Esophagus mucosa (tissue), 1 donor: ENCODE measurements at places on chromosomes 4 and X.

GRCh38 chr4:169902658-169903345 is 123.4 kb downstream of the MFAP3L start:
- no peak for ATAC-seq

GRCh38 chrX:49155243-49155899 is 7.2 kb upstream of the MAGIX start:
- peak; percentile 46 for ATAC-seq

DNA sequence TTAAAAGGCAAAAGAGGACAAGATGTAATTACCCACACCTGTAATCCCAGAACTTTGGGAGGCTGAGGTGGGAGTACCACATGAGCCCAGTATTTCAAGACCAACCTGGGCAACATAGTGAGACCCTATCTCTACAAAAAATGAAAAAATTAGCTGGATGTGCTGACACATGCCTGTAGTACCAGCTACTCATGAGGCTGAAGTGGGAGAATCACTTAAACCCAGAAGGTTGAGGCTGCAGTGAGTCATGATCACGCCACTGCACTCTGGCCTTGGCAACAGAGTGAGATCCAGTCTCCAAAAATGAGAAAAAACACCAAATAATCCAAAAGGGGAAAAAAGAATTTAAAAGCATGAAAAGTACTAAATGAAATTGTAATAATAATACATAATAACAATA is 30.8 kb downstream of the NR0B1 start:
- ATAC-seq = no peak

DNA sequence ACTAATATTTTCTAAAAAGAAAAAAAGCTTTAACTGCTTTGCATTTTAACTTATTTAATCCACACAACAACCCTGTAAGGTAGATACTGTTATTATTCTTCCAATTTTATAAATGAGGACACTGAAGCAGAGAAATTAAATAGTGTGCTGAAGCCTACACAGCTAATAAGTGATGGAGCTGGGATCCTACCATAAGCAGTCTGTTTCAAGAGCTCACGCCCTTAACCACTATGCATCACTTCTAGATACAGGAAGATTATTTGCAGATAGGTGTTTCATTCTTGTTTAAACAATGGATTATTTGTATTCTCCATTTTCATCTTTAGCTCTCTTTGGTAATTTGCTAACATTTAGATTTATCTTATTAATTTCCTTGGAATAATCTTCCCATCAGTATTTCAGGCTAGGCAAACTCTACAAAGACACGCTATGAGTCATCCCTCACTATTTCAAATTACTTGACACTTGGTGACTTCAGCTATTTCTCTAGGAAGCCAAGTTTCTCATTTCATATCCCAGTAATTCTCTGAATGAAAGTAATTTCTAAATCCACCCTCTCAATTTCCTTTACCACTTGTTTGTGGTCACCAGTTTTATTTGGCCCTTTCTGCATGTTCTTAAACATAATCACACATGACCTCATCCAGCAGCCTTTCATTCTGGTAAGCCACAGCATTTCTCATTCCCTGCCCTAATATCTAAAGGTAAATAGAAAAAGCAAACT is 67.3 kb downstream of the ASB9 start:
- ATAC-seq = no peak

DNA sequence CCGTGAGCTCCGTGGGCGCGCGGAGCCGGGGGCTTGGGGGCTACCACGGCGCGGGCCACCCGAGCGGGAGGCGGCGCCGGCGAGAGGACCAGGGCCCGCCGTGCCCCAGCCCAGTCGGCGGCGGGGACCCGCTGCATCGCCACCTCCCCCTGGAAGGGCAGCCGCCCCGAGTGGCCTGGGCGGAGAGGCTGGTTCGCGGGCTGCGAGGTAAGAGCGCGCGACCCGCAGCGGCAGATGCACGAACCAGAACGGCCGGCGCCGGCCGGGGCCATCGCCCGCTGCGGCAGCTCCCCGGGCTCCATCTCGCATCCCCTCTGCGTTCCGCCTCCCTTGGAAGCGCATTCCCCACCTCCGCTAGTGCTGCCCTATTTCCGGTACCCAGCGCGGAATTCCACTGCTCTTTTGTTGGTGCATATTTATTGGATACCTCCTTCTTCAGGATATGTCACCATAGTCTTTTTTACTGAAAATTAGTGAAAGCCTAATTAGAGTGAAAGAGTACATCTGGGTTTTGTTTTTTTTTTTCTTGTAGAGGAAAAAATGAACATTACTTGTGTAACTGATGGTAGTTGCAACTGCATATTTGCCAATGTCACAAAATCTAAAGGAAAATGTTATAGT is 797 bp downstream of the PKD2 start:
- peak; percentile 23 for ATAC-seq

GRCh38 chr4:184860018-184860779 is 34.4 kb upstream of the ACSL1 start:
- no peak for ATAC-seq

DNA sequence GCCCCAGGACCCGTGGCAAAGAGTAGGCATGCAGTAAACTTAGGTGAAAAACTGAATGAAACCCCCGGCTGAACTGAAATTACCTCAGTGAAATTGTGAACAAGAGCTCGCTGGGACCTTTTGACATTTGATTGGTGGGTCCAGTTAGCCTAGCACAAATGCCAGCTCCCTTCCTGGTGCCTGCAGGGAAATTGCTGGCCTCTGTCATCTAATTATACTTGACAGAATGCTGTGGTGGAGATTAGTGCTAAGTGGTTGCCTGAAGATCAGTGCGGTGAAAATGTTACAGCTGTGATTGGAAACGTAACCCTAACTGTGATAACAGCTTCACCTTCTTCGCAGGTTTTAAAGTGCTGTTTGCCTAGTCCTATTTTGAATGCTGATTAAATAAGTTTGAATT is 43.0 kb downstream of the ADD1 start:
- ATAC-seq = no peak

DNA sequence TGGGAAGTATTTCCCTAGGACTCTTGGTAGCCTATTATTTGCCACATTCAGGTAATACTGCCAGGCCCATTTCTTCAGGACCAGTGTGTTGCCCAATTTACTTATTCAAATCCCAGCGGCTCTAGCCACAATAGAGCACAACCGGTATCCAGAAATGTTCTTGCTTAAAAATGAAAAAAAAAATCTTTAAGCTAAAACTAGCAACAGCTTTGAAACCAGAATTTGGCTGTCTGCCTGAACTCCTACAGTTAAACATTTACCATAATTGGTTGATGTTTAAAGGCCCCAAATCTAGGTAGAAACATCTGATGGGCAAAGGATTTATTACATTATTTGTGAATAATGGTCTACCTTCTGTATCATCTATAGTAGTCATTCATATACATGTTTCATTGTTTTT is 930 bp upstream of the SLITRK4 start:
- ATAC-seq = no peak

DNA sequence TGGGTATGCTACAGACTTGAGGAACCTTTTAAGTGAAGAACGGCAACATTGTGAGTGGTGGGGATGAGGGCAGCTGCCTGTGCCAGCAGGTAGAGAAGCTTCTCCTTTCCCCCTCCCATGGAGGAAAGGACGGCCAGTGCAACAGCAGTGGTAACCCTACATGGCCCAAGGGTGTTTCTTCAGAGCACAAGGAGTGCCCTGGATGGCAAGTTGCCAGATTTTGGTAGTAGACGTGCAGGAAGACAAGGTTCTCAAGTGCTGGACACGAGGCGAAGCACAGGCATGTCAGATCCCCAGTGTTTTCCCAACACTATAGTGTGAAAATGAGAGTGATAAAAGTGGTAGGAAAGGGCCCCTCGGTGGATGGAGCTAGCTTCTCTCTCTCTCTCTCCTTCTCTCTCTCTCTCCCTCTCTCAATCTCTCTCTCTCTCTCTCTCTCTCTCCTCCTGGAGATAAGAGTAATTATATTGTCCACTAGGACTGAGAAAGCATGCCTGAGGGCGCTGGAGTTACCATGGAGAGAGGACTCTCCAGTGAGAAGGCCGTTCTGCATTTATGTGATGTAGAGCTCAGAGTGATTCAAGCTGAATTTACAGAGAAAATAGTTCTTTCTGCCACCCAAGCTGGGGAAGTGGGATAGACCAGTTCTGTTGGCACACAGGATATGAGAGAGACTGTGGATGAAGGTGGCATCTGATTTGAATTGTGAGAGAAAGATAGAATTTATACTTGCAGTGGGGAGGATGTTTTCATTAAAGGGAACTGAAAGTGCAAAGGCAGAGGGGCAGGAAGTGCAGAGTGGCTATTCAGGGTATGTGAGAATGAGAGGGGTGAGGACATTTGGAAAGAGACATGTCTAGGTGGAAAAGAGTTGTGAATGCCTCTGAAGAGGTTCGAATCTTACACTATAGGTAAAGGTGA is 25.7 kb upstream of the TRPC3 start:
- no peak for ATAC-seq

- ATAC-seq = no peak
These were observed 424.0 kb upstream of the NDST4 start for GRCh38 chr4:115537387-115537786.

GRCh38 chr4:94905511-94905910 is 147.8 kb downstream of the BMPR1B start:
- ATAC-seq = no peak

- ATAC-seq = no peak
These were observed 374.9 kb upstream of the TECRL start for GRCh38 chr4:64784125-64784524.

DNA sequence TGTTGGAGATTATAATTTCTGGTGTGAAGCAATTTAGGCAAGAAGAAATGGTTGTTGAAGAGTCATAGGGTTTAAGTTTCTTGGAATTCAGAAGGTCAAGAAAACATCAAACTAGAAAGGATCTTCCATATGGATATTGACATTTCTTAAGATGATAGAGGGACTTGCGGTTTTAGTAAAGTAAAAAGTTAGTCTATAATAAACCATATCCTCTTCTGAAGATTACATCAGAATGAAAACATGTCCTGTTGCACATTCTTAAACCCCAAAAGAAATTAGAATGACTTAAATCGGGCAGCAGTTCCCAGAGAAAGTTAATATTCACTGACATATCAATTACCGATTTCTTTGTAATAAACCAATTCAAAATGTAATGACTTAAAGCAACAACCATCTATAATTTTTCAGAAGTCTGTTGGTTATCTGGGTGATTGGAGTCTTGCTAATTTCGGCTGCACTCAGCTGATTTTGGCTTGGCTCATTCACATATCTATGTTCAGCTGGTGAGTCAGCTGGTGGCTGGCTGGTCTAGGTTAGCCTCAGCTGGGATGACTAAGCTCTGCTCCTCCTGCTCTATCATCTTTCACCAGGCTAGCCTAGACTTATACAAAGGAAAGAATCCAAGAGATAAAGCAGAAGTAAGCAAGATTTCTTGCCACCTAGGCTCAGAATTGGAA is 24.4 kb upstream of the DYNLT3 start:
- peak; percentile 87 for ATAC-seq

GRCh38 chrX:108736509-108737479 is at the start of gene IRS4:
Gene IRS4, minus strand, starts transcription at chrX:108736563.
- ATAC-seq = no peak

- ATAC-seq = peak; percentile 81
These were observed 10.7 kb upstream of the CXCL8 start for GRCh38 chr4:73729534-73730165.

- no peak for ATAC-seq
These were observed 81.4 kb downstream of the HTRA3 start for GRCh38 chr4:8350841-8351461.

DNA sequence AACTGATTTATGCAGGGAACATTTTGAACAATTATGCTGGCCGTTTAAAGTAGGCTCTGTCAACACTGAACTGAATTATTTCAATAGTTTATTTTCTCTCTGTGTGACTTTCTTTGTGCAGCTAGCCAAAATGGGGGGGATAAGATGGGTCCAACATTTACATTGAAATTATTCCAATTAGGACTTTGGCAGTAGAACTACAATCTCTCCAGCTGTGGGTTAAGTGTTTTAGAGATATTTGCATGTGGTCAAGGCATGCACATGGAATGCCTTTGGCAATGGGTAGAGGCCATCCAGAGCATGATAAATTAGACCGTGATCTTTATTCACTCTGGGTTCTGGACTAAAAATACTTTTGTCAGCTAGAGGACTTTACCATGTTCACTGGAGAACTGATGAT is 107.9 kb upstream of the ELOVL6 start:
- ATAC-seq = no peak

- ATAC-seq = peak; percentile 75
These were observed 63.3 kb downstream of the MEPE start for GRCh38 chr4:87895964-87896621.

DNA sequence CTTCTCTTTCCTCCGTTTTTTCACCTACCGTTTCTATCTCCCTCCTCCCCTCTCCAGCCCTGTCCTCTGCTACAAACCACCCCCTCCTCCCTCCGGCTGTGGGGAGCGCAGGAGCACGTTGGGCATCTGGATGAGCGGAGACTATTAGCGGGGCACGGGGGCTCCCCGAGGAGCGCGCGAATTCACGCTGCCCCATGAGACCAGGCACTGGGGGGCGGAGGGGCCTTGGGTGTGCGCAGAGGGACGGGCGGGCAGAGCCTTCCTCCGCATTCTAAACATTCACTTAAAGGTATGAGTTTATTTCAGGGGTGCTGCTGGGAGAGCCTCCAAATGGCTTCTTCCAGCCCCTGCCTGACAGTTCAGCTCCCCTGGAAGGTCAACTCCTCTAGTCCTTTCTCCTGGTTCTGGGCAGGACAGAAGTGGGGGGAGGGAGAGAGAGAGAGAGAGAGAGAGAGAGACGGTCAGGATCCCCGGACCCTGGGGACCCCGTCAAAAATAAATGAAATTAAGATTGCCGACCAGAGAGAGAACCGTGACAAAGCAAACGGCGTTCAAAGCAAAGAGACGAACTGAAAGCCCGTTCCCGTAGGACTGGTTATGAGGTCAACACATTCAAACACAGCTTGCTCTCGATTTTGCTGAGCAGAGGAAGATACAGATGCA is 5.0 kb downstream of the SHOX start:
- ATAC-seq = no peak

DNA sequence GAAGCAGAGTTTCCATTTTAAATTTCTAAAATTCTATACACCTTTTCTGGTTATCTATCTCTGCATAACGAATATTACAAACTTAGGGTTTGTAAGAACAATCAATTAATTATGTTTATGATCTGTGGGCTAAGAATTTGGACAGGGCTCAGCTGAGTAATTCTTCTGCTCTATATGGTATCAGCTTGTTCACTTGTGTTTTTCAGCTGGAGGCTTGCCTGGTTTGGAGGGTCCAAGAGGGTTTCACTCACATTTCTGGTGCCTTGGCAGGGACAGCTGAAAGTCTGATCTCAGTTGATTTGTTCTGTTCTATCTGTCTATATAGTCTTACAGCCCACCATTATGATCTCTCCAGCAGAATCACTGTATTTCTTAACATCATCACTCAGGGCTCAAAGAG is 57.8 kb upstream of the ADGRA3 start:
- no peak for ATAC-seq

GRCh38 chr4:7828793-7829301 is 110.8 kb downstream of the AFAP1 start:
- ATAC-seq = no peak

GRCh38 chrX:54494989-54495813 is 833 bp downstream of the FGD1 start:
- peak; percentile 32 for ATAC-seq

GRCh38 chr4:185145572-185145971 is 2.5 kb downstream of the SLC25A4 start:
- no peak for ATAC-seq

- ATAC-seq = no peak
These were observed 13.2 kb upstream of the C1QTNF7 start for GRCh38 chr4:15414551-15415091.
